ENCODE measurements at places on chromosomes 4 and X. TPM values are rescaled to one million over a fixed set of nuclear protein-coding genes. Genes with fewer than 3 reads are reported as not detected.

- no peak for DNase-seq
- no peak overlapping the region for H3K27ac ChIP-seq
- H3K4me3 ChIP-seq: no peak overlapping the region
- no peaks in the 10 kb centered on the region for H3K36me3 ChIP-seq
- no peaks in the 10 kb centered on the region for H3K27me3 ChIP-seq
- H3K4me1 ChIP-seq: peaks cover 7% of the 10 kb centered on the region
These were observed 304.1 kb upstream of the HAND2 start for GRCh38 chr4:173834151-173834550.

GRCh38 chr4:85842540-85842939 is 367.6 kb downstream of the ARHGAP24 start:
- peak; percentile 28 for DNase-seq
- no peak overlapping the region for H3K4me3 ChIP-seq
- H3K36me3 ChIP-seq: no peaks in the 10 kb centered on the region

DNA sequence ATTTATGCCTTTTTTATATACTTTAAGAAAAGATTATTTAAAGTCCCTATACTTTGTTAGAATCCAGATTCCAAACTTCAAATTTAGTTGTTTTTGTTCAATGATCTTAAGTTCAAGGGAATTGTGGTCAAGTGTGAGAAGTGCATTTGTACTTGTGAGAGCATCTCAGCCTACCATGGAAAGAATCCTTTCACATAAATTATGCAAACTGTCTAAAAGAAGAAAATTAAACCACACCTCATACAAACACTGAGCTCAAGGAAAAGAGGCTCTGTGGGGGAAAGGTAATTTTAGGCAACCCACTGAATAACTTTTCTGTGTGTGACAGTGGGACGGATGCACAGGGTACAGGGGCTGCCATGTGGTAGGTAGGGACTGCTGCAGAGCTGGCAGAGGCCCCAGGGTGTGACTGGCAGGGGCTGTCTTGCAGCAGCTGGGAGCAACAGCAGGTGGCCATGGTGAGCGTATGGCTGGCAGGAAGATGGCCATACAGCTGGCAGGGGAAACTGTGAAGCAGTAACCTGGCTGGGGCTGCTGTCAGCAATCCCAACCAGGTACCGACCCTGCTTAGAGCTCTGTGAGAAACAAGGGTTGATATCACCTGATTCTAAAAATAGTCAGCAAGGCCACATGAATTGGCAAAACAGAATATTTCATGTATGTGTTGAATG is 130.6 kb downstream of the UGT8 start:
- H3K4me3 ChIP-seq: no peak overlapping the region
- H3K27ac ChIP-seq: no peak overlapping the region
- no peaks in the 10 kb centered on the region for H3K27me3 ChIP-seq
- no peak for DNase-seq

- peaks cover 18% of the 10 kb centered on the region for H3K4me1 ChIP-seq
- no peak for DNase-seq
- no peaks in the 10 kb centered on the region for H3K36me3 ChIP-seq
- H3K27me3 ChIP-seq: no peaks in the 10 kb centered on the region
- no peak overlapping the region for H3K4me3 ChIP-seq
These were observed 61.3 kb upstream of the NFKB1 start for GRCh38 chr4:102439812-102440211.

GRCh38 chr4:82851885-82852750 is 38.8 kb downstream of the SEC31A start:
- H3K27me3 ChIP-seq: no peaks in the 10 kb centered on the region
- H3K4me3 ChIP-seq: no peak overlapping the region
- H3K4me1 ChIP-seq: no peaks in the 10 kb centered on the region

- H3K27ac ChIP-seq: no peak overlapping the region
- no peaks in the 10 kb centered on the region for H3K36me3 ChIP-seq
- H3K4me1 ChIP-seq: no peaks in the 10 kb centered on the region
- no peak overlapping the region for H3K4me3 ChIP-seq
- H3K27me3 ChIP-seq: no peaks in the 10 kb centered on the region
These were observed 36.2 kb upstream of the PRDX4 start for GRCh38 chrX:23631136-23631535.

DNA sequence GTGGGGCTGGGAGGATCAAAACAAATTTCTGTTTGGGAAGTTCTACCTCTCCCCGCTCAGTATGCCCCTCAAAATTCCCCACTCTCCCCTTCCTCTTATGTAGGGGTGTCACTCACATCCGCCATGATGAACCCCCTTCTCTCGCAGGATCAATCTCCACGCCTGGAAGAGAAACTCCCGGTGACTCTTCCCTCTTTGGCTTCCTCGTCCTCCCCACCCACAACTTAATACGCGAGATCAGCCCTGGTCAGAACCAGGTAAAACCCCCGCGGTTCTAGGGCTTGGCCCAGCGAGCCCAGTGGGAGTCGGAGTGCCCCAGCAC is 427 bp downstream of the LAMTOR3 start:
- no peak for DNase-seq
- H3K4me1 ChIP-seq: peaks cover 22% of the 10 kb centered on the region
- H3K27ac ChIP-seq: peak overlapping the region; percentile 84
- H3K4me3 ChIP-seq: peak overlapping the region; percentile 85

DNA sequence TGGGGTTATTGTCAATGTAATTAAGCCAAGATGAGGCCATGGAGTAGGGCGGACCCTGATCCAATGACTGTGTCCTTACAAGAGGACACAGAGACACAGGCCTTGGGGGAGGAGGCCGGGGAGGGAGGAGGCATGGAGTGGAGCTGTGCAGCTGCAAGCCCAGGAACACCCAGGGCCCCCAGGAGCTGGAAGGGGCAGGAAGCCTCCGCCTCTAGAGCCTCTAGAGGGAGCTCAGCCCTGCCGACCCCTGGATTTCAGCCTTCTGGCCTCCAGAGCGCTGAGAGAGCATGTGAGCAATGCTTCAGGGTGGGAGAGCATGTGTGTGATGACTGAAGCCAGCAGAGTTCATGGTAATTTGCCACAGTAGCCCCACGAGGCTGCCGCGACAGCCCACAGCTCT is 234.6 kb downstream of the AFAP1 start:
- no peaks in the 10 kb centered on the region for H3K36me3 ChIP-seq
- H3K27me3 ChIP-seq: peaks cover 20% of the 10 kb centered on the region
- H3K4me1 ChIP-seq: no peaks in the 10 kb centered on the region
- H3K27ac ChIP-seq: no peak overlapping the region
- no peak overlapping the region for H3K4me3 ChIP-seq

DNA sequence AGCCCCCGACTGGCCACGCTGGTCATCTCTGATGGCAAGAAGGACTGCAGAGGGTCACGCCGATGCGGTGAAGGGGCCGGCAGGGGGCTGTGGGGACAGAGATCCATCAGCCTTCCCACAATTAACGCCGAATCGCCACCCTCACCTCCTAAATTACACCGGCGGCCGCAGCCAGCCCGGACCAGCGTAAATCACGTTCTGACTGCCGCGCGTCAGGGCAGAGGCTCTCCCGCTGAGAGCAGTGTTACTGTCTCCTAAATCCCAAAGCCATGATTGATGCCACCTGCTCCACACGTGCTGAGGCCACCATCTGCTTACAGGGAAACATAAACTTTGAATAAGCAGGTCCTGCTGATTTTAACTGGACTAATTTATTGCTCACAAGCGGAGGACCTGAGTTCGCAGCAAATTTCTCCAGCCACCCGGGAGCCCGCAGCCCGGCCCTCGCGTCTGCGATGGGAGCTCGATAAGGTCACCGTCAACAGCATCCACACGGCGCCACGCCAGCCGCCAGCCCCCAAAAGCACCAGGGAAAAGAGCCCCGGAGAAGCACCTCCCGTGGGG is 127.3 kb upstream of the NKX1-1 start:
- H3K27me3 ChIP-seq: peaks cover 46% of the 10 kb centered on the region
- no peak for DNase-seq
- H3K36me3 ChIP-seq: no peaks in the 10 kb centered on the region
- no peak overlapping the region for H3K4me3 ChIP-seq
- H3K27ac ChIP-seq: no peak overlapping the region

HTN3 gene
- total RNA-seq: not detected

DNA sequence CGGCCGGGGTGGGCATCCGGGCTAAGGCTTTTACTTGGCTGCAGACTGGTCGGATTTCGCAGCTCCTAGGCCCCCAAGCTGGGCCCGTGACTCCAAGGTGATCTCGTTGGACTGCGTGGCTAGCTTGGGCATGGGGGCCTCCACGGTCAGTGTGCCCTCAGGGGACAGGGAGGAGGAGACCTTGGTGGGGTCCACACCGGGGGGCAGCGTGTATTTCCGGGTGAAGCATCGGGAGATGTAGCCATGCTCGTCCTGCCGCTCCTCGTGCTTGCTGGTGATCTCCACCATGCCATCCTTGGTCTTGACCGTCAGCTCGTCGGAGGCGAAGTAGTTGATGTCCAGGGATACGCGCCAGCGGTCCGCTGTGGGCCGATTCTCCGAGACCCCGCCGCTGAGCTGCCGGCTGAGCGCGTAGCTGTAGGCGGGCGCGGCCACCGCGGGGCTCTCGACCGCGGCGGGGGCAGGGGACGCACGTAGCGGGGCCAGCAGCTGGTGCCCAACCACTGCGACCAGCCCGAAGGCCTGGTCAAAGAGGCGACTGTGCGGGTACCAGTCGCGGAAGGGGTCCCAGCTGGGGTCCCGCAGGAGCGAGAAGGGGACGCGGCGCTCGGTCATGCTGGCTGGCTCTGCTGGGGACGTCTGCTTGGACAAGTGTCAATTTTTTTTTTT is 881 bp upstream of the CACNA1F start:
- no peaks in the 10 kb centered on the region for H3K36me3 ChIP-seq
- H3K4me1 ChIP-seq: no peaks in the 10 kb centered on the region
- peak overlapping the region; percentile 25 for H3K4me3 ChIP-seq
- no peaks in the 10 kb centered on the region for H3K27me3 ChIP-seq
- H3K27ac ChIP-seq: no peak overlapping the region
- no peak for DNase-seq

ODAPH gene
- not detected for total RNA-seq

DGKK gene
- total RNA-seq: not detected

- H3K4me1 ChIP-seq: no peaks in the 10 kb centered on the region
- DNase-seq: no peak
- no peaks in the 10 kb centered on the region for H3K27me3 ChIP-seq
- H3K27ac ChIP-seq: no peak overlapping the region
These were observed 81.1 kb downstream of the EFNB1 start for GRCh38 chrX:68909945-68910344.

- no peak overlapping the region for H3K27ac ChIP-seq
- H3K4me3 ChIP-seq: no peak overlapping the region
- no peaks in the 10 kb centered on the region for H3K4me1 ChIP-seq
- DNase-seq: no peak
These were observed 146.7 kb upstream of the ZXDB start for GRCh38 chrX:57445076-57445475.

WAS gene
- 1.4 TPM for total RNA-seq

CDX4 gene
- total RNA-seq: not detected

FAT1 gene
- total RNA-seq: 90.8 TPM

DNA sequence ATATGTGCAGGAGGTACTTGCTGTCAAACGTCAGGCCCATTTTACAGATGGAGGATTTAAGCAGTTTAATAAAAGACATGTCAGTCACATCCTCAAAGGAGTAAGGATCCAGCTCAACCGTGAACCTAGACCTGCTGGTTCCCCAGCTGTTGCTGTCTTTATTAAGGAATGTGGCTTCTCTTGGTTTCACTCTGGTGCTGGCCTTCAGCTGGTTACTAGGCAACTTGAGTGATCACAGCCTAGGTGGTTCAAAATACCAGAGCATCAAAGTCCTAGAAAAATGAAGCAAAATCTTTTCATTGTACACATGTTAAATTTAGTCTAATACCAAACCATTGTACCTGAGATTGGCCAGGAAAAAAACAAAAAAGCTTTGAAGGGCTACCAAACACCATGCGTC is 32.7 kb upstream of the GLRA2 start:
- peak overlapping the region; percentile 15 for H3K27ac ChIP-seq
- no peak for DNase-seq
- no peaks in the 10 kb centered on the region for H3K27me3 ChIP-seq
- peak overlapping the region; percentile 32 for H3K4me3 ChIP-seq

OTOP1 gene
- not detected for total RNA-seq

SRPX gene
- total RNA-seq: 45.9 TPM

DNA sequence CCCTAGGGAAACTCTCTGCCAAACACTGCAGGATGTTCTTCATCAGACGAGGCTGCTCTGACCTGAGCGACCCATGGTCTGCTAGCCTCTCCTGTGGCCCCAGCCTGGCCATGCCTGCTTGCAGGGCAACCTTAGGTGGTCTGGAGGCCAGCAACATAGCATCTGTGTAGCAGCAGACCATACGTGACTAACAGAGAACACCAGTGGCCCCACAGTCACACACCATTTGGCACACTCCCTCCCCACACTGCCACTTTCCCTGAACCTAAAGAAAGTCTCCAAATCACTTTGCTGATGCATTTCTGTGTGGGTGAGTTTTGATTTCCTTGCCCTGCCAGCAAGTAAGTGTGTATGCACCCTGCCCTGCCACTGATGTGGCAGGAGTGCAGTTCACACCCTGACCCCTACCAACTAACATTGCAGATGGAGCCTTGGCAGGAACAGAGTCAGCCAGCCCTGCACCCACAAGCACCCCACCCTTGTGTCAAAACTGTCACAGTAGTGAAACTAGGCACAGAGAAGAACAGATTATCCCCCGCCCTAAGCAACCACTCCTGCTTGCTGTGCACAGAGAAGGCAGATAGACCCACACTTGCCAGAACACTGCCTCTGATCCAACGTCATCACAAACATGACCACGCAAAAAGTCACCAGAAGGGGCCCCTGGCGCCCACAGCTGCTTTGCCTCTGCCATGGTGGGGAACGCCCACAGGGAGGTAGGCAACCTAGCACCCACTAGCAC is 249.1 kb downstream of the SPIN4 start:
- no peaks in the 10 kb centered on the region for H3K4me1 ChIP-seq
- no peaks in the 10 kb centered on the region for H3K36me3 ChIP-seq
- no peak overlapping the region for H3K27ac ChIP-seq
- peaks cover 5% of the 10 kb centered on the region for H3K27me3 ChIP-seq
- DNase-seq: no peak
- no peak overlapping the region for H3K4me3 ChIP-seq

PF4V1 gene
- not detected for total RNA-seq

SERTM2 gene
- not detected for total RNA-seq

- H3K4me1 ChIP-seq: no peaks in the 10 kb centered on the region
- H3K27ac ChIP-seq: no peak overlapping the region
These were observed 254.7 kb upstream of the AR start for GRCh38 chrX:67289055-67289499.

GRCh38 chr4:23978002-23978401 is 88.2 kb upstream of the PPARGC1A start:
- no peak overlapping the region for H3K4me3 ChIP-seq
- no peaks in the 10 kb centered on the region for H3K27me3 ChIP-seq
- H3K27ac ChIP-seq: no peak overlapping the region
- H3K36me3 ChIP-seq: no peaks in the 10 kb centered on the region
